T-helper 2 cell (primary cell): ENCODE measurements at places on chromosomes 13 and 19.
A peak's percentile ranks its signal among the peaks of the same experiment; 100 is the strongest.

DNA sequence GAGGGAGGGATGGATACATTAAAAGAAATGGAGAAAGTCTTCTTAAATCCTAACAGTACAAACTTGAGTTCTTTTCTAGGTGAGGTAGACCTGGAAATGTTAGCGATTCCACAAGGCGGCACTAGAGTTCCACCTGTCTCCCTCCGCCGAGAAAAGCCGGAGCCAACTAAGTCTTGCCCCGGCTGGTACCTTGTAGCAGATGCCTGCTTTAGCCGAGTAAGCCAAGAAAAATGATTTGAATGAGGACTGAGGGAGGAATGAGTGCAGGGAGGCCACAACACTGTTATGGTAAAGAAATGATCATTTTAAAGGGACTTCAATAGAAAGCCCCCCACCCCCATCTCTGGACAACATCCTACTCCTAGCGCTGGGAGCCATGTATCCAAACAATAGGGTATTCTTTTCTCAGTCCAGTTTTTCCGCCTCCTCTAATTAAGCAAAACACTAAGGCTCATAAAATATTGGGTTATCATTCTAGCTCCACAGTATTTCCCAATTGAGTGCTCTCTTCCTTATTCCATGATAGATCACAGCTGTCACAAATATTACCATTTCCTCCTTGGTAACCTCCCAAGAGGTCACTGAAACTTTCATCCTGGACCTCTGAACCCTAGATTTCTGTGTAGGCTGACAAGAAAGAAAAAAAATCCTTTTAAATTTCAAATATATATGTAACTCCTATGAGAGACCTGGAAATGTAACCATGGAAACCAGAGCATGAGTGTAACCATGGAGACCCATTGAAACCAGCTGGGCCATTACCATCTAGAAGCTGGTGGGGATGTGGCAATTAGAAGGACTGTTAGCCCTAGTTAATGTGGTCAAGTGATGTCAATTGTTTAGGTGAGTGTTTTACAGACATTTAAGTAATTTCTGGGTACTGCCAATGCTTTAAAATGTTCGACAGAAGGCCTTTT, 58.3 kb downstream of the GPALPP1 start:
- peak; percentile 82 for DNase-seq

GRCh38 chr13:28355046-28355821, 139.7 kb downstream of the FLT1 start:
- no peak for DNase-seq

GRCh38 chr19:46980761-46981160, 38.9 kb upstream of the NPAS1 start:
- DNase-seq, result no peak

- DNase-seq, result no peak
Observed at GRCh38 chr13:40657951-40658350, 8.5 kb downstream of the FOXO1 start.

DNA sequence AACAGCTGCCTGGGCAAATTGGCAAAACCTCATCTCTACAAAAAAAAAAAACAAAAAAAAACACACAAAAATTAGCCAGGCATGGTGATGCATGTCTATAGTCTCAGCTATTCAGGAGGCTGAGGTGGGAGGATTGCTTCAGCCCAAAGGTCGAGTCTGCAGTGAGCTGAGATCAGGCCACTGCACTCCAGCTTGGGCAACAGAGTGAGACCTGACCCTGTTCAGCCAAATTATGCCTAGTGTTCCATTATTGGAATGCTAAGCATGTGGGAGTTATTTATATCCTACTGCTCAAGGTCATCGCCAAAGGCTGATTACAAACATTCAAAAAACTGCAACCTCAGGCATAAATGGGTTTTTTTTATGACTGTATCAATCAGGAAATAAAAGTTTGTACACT, 1251.0 kb upstream of the PCDH9 start:
- no peak for DNase-seq

DNA sequence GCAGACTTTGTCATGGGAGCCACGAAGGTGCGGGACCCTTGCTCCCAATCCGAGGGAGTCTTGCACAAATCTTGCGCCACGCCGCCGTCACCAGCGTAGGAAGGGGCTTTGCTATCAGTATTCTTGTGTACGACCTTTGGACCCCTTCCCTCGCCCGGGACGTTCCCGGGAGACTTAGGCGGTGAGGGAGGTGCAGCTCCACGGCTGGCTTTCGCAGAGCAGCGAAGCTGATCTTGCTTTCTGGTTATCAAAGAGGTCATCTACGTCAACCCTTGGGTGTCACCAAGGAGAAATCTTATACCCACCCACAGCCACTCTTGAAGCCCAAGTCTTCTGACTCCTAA, 583 bp downstream of the TECR start:
- peak; percentile 74 for DNase-seq

- no peak for DNase-seq
Observed at GRCh38 chr13:111251646-111252445, 68.6 kb upstream of the TEX29 start.

DNA sequence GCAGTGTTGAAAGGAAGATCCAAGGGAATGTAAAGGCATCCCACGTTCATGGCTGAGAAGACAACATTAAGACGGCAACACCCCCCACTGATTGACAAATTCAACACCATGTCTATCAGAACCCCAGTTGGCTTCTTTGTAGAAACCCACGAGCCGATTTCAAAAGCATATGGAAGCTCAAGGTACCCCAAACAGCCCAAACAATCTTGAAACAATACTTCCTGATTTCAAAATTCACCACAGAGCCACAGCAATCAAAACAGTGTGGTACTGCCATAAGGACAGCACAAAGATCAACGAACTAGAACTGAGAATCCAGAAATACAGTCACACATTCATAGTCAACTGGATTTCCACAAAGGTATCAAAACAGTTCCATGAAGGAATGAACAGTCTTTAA, 6.2 kb downstream of the MIER2 start:
- DNase-seq, result no peak

GRCh38 chr13:21219036-21219381, 42.6 kb downstream of the MRPL57 start:
- DNase-seq, result no peak

GRCh38 chr13:50425772-50426171, 410.5 kb downstream of the KCNRG start:
- DNase-seq, result no peak

GRCh38 chr19:52936954-52937325, 13.7 kb upstream of the ZNF888 start:
- no peak for DNase-seq

DNA sequence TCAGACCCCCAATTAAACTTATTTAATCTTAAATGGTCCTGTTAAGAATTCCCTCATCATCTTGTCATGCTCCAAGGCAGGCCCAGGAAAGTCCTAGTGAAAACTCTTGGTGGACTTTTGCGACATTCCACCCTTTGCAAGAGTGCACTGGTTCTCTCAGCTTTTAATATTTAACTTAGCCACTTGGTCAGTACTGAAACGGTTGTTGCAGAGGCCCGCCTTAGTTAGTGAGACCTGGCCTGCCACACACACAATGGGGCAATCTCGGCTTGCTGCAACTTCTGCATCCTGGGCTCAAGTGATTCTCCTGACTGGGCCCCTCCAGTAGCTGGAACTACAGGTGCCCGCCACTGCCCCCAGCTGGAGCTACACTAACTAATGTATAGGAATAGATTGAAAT, 1366.0 kb downstream of the UQCRFS1 start:
- DNase-seq, result no peak
